ENCODE measurements at places on chromosomes 11 and 22.

DNA sequence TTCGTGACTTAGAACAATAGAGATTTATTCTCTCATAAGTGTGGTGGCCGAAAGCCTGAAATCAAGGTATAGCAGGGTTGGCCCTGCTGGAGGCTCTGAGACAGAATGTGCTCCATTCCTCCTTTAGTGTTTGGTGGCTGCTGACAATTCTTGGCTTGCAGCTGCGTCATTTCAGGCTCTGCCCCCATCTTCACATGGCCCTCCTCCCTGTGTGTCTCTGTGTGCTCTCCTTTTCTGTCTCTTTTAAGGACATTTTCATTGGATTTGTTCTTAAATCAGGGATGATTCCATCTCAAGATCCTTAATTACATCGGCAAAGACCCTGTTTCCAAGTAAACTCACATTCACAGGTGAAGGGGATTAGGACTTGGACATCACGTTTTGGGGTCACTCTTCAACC, 10.2 kb upstream of the APOL6 start:
- no peak for DNase-seq

DNA sequence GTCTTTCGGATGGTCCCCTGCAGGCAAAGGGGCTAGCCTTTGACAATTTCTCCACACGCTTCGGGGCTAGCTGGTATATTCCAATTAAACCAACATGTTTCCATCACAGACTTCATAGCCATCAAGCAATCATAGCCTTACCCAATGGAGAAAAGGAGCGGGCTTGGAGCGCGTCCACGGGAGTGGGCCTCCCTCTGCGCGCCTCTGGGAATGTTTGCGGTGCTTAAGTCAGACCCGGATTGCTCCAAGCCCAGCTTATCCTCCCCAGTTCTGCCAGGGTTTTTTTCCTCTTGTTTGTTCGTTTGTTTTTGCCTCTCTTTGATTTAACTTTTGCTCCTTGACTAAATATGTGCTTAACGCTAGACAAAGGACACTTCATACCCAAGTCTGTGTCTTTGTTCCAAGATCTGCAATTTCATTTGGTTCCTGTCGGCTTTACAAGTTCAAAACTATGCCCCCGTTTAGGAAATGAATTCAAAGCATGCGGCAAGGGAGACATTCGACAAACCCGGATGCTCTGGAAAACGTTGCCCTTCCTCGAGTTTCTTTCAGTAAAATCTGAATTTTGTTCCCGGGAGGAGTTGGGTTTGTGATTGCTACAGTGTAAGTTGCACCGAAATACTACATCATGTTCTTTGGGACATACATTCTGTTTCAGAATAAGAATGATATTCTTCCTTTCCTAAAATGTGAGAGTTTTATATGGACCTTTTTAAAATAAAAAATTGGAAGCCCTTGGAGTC, 1.0 kb upstream of the GLB1L2 start:
- DNase-seq, result no peak

DNA sequence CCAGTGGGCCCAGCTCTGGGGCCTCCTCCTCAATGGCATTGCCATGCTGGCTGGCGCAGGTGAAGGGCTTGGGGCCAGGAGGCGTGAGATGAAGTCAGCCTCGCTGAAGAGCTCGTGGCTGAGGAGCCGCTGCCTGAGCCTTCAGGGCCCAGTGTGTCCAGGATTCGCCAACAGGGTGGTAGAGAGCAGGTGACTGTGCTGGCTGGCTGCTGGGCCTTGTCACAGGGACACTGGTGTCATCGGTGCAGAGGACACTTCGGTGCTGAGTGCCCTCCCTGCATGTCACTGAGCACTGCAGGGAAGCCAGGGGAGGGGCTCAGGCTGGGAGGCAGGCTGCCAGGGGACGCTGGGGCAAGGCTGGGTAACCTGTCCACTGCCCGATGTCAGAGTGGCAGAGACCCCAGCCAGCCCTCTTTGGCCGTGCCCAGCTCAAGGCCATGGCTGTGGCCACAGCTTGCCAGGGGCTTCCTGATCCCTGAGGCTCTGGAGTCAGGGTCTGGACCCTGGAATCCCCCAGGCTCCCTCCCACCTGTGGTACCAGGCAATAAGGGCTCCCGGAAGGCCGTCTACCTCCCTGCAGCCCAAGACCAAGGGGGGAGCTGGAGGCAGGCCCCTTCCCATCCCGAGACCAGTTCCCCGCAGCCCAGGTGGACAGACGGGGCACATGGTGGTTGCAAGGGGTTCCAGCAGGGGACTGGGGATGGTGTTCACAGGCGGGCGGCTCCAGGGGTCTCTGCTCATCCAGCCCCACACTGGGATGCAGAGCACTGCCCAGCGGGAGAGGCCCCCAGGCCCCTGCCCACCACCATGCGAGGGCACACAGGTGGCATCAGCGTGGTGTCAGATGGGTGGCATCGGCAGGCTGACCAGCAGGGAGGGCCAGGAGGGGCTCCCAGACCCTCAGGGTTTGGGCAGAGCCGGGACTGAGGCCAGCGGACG, 63.9 kb downstream of the ARFGAP3 start:
- no peak for DNase-seq

GRCh38 chr11:107562647-107563208, 2.8 kb downstream of the ALKBH8 start:
- no peak for DNase-seq

DNA sequence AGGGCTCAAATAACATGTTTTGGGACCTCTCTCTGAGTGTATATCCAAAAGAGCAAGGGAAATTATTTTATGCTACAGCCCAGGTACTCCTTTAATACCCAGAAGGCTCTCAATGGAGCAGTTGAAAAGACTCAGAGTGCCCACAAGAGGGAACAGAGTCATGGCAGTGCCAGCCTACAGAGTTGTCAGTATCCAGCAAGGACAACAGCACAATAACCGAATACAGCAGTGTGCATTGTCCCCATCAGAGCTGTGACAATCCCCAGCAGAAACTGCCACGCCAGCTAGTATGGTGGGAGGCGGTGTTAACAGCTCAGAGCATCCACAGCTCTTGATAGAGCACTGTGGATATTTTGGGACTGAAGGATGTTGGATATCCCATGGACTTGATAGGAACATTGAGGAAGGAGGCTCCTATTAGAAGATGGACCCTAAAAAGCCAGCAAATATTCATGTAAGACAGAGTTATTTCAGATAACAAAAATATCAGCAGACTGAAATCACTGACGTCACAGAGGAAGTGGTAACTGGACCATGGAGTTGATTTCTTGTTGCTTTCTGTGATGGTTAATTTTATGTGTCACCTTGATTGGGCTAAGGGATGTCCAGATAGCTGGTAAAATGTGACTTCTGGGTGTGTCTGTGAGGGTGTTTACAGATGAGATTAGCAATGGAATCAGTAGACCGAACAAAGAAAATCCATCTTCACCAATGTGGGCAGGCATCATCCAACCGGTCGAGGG, 17.7 kb upstream of the PAFAH1B2 start:
- no peak for DNase-seq

All from NCI-H1417 treated with DMSO at 0.1 percent for 48 hours (cell line).